ENCODE measurements at places on chromosomes 5 and 9.
A peak's percentile ranks its signal among the peaks of the same experiment; 100 is the strongest.

- DNase-seq = no peak
Measured at GRCh38 chr9:32092031-32092430, 292.4 kb upstream of the ACO1 start.

DNA sequence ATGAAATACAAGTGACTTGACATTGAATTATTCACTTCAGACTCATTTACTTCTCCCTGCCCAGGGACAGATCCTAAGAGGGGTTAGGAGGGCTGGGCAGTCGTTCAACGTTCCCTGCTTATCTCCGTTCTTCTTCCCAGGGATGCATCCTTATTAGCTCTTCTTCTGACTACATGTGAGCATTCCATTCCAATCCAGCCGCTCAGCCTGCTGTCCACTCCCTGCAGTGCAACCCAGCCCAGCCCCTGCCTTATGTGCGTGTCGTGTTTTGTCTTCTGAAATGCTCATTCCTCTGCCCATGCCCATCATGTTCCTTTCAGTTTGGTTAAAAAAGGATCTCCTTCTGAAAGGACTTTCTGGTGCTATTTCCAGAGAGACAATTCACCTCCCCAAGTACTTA is 64.7 kb upstream of the PALM2AKAP2 start:
- no peak for DNase-seq

DNA sequence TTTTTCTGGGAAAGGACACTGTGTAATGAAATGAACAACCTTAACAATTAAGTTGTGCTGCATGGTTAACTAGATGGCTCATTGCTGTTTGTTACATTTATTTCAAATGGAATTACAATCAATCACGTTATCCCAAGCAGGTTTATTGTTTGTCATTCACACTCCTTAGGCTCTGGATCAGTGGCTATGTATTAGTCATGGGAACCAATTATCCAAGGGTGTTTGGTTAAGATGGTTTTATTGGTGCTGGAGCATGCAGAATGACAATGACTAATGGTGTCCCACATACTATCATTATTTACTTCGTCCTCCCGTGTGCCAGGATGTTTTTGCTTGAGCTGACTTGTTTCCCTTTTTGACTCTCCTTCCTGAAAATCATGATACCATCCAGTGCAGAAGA is 10.6 kb upstream of the TRPC7 start:
- no peak for DNase-seq

DNA sequence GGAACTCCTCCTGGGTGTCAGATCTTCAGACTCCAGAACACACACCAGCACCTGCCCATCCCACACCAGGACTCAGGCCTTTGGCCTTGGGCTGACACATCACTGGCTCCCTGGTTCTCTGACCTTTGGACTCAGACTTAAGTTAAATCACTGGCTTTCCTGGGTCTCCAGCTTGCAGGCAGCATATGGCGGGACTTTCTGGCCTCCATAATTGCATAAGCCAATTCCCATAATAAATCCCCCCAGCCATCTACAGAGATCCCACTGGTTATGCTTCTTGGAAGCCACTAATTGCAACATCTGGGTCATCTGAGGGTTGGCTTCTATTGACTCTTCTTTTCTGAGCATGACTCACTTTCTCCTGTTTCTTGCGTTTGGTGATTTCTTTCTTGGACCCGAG is 80.3 kb upstream of the SARDH start:
- DNase-seq = no peak

- DNase-seq = no peak
Measured at GRCh38 chr5:169029037-169029436, 271.9 kb downstream of the SLIT3 start.

DNA sequence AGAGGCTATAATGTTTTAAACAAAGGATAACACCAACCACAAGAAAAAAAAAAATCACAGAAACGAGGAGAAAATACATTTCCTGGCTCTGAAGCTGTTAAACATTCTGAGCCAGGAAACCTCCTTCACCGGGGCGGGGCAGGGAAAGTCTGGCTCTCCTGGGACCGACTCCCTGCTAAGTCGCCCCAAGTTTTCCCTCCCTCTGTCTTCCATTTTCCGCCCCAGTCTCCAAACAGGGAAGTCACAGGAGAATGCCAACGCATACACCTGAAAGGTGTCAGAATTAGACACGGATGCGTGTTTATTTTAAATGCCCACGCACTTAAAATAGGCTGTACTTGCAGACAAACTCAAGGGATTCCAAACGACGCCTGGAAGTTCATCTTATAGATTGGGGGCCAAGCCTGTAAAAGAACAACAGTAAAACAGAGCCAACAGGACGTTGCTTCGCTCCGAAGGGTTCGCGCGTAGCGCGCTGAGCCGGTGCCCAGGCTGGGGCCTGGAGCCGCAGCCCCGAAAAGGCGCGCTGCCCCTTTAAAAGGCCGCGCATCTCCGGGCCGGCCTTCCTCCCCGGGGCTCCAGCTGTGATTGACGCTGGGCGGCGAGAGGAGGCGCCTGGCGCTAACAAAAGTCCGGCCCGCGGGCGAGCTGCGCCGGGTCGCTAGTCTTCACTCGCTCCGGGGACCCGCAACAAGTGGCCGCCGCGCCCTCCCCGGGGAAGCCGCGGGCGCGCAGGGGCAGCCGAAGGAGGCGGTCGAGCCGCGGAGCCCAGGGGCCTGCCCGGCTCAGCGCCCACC is at the start of gene FBXL7:
TSS of gene FBXL7 (plus strand) at position 653 of the 797 bp plus-strand sequence.
- DNase-seq = peak; percentile 80

GRCh38 chr9:97384406-97385262 is 27.3 kb upstream of the TDRD7 start:
- no peak for DNase-seq

DNA sequence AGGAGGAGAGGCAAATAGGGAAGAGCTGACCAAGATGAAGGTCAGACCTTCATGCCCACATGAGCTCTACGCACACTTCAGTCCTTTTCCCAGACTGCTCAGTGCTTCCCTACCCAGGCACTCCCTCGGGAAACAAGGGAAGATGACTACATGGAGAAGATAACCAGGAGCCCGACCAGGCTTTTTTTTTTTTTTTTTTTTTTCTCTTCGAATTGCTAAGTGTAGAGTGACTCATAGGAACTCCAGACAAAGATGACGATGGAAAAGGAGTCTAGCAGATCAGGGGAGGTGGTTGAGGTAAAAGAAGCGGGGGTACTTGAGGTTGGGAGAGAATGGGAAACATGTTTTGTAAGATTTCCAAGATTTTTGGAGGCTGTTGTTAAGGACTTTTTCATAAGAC is 526.1 kb downstream of the BNC2 start:
- DNase-seq = no peak

GRCh38 chr5:141715346-141715905 is 33.4 kb upstream of the ARAP3 start:
- DNase-seq = no peak

GRCh38 chr5:149951138-149951749 is 6.7 kb upstream of the PDE6A start:
- DNase-seq = no peak
